NCI-H1092 (cell line): ENCODE measurements at places on chromosomes 1 and 21.

GRCh38 chr21:43286196-43286595 lies 117.4 kb downstream of the CRYAA start:
- DNase-seq = no peak

- no peak for DNase-seq
These were observed 284.5 kb upstream of the USP25 start for GRCh38 chr21:15445327-15445726.

- DNase-seq = no peak
These were observed 181.3 kb downstream of the RUNX1 start for GRCh38 chr21:34867785-34868184.

DNA sequence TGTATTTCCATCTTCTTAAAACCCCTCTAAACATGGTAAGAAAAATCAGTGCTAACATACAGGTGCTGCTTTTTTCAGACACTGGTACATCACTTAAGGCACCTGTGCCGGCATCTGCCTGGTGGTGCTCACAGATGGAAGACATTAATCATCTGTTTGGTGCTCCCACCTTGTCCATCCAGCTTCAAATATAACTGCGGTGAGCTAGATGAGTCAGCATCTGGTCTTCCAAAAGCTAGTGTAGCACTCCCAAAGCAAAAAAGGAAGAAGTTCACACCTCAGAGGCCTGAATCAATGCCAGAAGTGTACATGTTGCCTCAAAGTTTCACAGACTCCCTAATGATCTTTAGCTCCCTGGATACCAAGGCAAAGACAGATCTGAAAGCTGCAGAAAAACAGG lies 44.4 kb downstream of the TM2D1 start:
- DNase-seq = no peak

- DNase-seq = no peak
These were observed 129.6 kb upstream of the HOOK1 start for GRCh38 chr1:59685101-59685500.

GRCh38 chr1:173870252-173871075 lies 2.3 kb downstream of the ZBTB37 start:
- DNase-seq = no peak

GRCh38 chr1:197916500-197916983 lies 630 bp upstream of the LHX9 start:
- DNase-seq = no peak

DNA sequence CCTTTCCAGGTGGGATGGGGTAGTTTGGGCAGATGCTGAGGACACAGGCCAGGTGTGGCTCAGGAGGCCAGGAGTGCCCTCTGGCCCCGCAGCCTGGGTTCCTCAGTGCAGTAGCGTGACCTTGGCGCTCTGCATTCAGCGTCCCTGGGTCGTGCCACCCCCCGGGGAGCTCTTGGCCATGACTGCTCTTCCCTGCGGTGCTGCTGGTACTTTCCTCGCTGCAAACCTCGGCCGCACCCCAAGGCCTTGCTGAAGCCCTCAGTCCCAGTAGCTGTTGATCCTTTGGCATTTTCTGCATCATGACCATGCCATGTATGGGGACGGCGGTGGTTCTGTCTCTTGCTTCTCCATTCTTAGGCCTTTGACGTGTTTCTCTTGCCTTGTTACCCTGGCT lies 13.8 kb downstream of the SLX9 start:
- DNase-seq = no peak

- DNase-seq = no peak
These were observed 255.3 kb upstream of the CAMK1G start for GRCh38 chr1:209328196-209328595.

GRCh38 chr1:156618853-156619581 lies at the start of gene HAPLN2:
TSS of gene HAPLN2 (plus strand) at chr1:156619415. CDS start at chr1:156623491, 4,076 bp downstream.
- DNase-seq = no peak

- DNase-seq = no peak
These were observed 88.7 kb upstream of the IFFO2 start for GRCh38 chr1:19044975-19045831.

DNA sequence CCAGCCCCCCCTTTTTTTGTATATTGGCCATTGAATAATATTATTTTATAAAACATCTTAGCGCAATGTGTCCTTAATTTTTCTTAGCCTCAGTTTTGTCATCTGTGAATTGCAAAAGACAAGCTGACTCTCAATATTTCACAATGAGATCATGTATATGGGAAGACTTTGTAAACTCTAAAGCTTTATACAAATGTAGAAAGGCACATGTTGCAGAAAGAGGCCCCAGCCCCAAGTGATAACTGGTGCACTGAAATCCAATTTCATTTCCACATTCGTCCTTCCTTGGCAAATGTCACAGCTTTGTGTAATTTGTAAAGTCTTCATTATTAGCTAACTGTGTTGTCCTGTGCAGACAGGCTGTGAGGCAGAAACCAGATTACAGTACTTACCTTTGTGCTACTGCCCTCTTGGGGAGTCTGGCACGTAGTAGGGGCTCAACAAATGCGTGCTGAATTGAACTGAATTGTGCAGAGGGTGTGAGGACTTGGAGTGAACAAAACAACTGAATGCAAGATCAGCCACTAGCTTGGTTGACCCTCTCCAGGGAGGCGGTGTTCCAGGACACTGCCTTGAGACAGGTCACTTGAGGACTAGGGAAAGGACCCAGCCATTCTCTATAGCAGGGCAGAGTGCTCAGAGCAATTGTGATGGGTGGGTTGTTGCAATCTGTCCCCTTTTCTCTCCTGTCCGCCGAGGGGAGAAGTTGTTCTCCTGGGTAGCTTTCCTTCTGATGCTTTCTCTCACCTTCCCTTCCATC lies 74.6 kb downstream of the LMO4 start:
- DNase-seq = no peak

DNA sequence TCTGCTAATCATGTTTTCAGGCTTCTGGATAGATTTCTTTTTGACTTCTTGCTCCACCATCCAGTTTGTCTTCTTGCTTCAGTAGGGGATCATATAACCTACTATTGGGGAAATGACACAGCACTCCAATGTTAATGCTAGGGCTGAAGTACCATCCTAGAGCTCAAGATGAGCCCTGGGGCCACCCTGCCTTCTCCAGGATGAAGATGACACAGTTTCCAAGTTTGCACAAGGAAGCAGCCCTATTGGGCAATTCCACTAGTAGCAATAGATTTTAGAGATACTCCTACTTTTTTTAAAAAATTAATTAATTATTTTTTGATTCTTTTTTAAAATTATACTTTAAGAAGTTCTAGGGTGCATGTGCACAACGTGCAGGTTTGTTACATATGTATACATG lies 11.3 kb upstream of the KLF18 start:
- DNase-seq = no peak
